ENCODE measurements at places on chromosomes 11 and 22.

- no peak for DNase-seq
Observed at GRCh38 chr11:79392161-79392560, 48.7 kb downstream of the TENM4 start.

- no peak for DNase-seq
Observed at GRCh38 chr11:85806876-85807275, 4.1 kb downstream of the SYTL2 start.

GRCh38 chr11:109858152-109858551 lies 235.0 kb upstream of the ZC3H12C start:
- no peak for DNase-seq

GRCh38 chr11:1060410-1060809 lies 14.3 kb upstream of the MUC2 start:
- no peak for DNase-seq

DNA sequence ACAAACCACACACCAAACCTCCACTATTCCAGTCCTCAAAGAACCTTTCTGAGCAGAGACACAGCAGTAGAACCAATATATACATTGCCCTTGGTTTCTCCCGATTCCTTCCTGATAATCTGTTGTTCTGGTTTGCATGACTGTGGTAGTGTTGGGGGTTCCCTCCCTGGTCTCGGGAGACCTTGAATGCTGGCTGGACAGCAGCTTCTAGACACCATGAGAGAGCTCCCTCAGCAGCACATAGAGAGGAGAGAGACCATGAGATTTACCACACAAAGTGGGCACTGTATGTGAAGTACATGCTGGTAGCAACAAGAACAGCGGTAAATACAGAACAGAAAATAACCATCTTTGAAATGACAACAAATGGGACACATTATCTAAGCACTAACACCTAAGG lies 2.6 kb downstream of the C11orf91 start:
- no peak for DNase-seq

GRCh38 chr11:116376054-116376453 lies 396.7 kb downstream of the BUD13 start:
- DNase-seq: no peak

- no peak for DNase-seq
Observed at GRCh38 chr11:27388869-27389268, 25.9 kb upstream of the CCDC34 start.

GRCh38 chr11:32099516-32099915 lies 8.6 kb downstream of the RCN1 start:
- DNase-seq: no peak

- DNase-seq: no peak
Observed at GRCh38 chr11:29534836-29535235, 482.0 kb downstream of the KCNA4 start.

DNA sequence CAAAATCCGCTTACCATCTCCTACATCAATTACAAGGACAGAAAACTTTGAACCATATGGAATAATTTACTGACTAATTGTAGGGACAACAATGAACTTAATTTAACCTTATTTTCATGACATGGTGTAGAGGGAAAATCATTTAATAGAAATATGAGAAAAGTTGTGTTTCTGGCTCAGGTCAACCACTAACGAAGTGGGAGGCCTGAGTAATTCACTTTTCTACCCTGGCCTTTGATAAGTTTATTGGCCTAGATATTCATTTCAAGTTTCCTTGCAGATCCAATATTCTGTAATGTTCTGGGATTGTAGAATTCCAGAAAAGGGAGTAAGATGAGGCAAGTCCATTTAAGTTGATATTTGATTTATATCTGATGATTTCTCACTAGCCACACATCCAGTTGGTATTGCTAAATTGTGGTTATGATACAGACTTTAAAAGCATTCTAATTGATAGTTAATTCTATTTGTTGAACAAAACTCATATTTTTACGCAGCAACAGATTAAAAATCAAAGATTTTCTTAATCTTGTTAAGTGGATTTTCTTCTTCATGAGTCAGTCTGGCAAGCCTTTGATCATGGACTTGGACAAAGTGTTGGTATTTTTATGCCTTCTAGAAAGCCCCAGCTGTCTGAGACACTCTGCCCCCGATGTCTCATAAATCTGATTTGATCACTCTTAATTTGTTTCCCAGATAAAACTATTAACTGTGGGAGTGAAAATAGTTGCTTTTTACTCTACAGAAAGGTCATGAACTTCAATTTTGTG lies 336.5 kb downstream of the TMEM135 start:
- DNase-seq: no peak
